ENCODE measurements at places on chromosomes 11 and 22.

GRCh38 chr22:21074102-21074715 lies 28.5 kb downstream of the LRRC74B start:
- no peak for DNase-seq

DNA sequence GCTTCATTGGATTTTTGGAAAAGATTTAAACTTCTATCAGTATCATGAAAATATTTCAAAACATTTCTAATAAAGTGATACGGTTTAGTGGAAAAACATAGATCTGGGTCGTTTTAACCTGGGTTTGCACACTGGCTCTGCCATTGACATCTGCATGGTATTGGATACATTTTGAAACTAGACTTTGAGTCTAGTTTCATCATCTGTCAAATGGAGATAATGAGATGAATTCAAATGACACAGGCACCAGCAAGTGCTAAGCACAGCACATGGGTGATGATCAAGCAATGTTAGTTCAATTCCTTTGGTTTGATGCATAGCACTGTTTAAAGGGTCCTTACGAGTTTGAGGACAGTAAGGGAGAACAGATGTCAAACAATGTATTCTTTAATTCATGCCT lies 819.0 kb upstream of the CCDC90B start:
- no peak for DNase-seq

- DNase-seq: no peak
These were observed 425.9 kb downstream of the TMEM135 start for GRCh38 chr11:87463486-87464102.

DNA sequence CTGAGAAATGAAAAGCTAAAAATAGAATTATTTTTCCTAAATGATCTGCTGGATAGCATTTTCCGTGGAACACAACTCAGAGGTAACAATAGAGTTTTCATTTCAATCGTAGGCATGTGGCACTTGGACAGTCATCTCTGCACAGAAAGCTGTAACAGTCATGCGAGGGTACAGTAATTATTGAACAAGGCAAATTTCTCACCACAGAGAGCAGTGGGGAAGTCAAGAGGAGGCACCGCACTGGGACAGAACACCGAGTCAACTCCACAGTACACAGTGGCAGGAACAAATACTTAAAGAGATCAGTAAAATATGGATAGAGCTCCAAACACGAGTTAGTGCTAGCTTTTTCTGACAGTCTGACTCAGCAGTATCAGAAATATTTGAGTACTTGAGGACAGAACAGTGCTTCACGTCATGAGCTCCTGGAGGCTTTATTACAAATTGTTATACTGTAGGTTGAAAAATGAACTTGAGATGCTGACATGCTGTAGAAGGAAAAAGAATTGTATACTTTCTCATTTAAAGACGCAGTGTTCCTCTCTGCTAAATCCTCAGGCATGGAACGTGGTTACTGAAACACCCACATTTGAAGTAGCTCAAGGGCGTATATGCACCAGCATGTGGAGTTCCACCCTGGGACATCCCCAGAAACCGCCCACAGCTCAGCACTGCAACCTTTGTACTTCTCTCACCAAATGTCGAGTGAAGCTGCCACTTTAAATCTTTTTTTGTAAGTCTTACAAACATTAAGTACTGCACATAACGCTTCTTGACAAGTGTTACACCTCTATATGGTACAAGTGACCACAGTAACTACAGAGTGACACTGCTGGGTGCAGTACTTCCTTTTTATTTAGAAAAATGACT lies 27.4 kb upstream of the YPEL1 start:
- DNase-seq: no peak

GRCh38 chr11:14184028-14184940 lies 174.7 kb downstream of the RRAS2 start:
- DNase-seq: no peak

GRCh38 chr11:128575961-128576350 lies 11.4 kb downstream of the ETS1 start:
- DNase-seq: peak; percentile 50

GRCh38 chr11:62546244-62546928 lies at the start of gene AHNAK:
TSS of gene AHNAK (minus strand) at chr11:62546806. CDS start at chr11:62536098, 10,708 bp downstream.
- no peak for DNase-seq

- peak; percentile 65 for DNase-seq
These were observed 17.3 kb upstream of the RAPSN start for GRCh38 chr11:47466201-47466600.

- peak; percentile 23 for DNase-seq
These were observed 18.5 kb upstream of the TMEM184B start for GRCh38 chr22:38291201-38291777.

DNA sequence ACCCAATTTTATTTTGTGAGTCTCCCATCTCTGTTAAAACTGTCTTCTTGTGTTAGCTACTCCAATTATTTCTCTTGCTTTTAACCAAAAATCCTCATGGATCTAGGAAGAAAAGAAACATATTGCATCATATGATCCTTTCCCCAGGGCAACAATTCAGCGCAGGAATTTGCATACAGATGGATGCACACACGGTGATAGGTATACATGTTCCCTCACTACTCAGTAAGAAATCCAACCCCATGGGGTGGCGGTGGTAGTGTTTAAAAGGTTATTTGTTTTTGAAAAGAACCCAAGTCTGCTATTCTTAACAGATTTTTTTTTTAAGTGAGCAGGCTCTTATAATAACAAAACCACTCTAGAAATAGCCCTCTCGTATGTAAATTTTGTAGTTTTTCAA lies 4.2 kb upstream of the SYN3 start:
- DNase-seq: no peak

DNA sequence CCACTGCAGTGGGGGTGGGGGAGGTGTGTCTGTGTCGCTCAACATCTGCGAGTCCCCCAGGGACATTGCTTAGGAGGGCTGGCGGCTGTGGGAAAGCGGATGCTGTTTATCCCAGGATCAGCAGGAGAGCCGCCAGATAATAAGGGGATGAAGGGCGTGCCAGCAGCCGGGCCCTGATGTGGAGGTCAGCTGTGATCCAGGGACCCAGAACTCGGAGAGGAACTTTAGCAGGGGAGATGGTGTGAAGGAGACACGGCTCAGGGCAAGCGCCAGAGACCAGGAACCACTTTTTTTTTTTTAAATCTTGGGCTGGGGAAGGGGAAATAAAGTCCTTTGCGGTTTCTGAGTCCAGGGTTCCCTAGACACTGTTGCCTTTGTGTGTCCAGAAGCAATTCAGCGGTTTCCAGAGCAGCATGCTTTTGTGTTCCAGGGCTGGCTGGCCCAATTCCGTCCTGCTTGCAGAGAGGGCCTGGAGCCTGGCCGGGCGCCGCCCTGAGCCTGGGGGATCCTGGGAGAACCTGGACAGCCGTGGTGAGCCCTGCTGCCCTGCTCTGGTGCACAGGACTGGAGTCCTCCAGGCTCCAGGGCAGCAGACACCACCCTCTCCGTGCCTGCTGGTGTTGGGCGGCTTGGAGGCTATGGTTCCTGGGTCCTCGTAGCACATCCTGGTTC lies at the start of gene GRAMD4:
Gene GRAMD4, plus strand, starts transcription at position 557 of the 672 bp plus-strand sequence. CDS start 6,414 bp downstream, outside the sequence.
- no peak for DNase-seq

DNA sequence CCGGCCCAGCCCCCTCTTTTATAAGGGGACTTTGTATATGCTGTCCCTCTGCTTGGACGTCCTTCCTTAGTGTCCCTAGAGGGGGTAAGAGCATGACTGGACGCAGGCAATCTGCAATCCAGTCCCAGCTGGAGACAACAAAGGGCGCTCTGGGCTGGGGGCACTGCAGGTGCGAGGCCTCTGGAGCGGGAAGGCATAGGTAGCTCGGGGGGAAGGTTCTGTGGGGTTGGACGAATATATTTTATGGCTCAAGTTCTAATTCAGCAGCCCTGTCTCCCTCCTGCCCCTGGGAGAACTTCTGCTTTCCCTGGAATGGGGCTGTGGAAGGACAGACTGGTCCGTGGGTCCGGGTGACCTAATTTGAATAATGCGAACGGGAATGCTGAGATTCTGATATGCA lies 40.0 kb downstream of the KCNJ4 start:
- DNase-seq: no peak

DNA sequence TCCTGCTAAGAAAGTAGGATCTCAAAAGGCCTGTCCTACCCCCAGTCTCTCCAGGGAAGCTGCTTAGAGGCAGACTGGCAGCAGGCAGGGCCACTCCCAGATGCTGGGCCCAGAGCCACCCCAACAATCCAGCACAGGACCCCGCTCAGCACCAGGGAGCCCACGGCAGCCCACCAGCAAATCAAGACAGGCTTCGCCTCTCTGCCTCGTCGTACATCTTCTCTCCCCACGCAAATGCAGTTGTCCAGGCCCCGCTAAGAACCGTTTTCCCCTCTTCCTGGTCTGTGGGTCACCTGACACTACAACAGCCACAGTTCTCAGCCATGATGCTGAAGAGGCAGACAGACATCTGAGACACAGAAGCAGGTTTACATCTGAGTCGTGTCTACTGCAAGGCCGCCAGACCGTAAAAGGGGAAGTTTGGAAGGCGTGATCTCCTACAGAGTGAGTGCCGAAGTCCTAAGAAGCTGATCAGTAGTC lies 51.1 kb downstream of the IGSF9B start:
- DNase-seq: no peak

GRCh38 chr22:19181786-19182471 lies 3.4 kb upstream of the SLC25A1 start:
- no peak for DNase-seq
